ENCODE measurements at places on chromosomes 12 and 14.

DNA sequence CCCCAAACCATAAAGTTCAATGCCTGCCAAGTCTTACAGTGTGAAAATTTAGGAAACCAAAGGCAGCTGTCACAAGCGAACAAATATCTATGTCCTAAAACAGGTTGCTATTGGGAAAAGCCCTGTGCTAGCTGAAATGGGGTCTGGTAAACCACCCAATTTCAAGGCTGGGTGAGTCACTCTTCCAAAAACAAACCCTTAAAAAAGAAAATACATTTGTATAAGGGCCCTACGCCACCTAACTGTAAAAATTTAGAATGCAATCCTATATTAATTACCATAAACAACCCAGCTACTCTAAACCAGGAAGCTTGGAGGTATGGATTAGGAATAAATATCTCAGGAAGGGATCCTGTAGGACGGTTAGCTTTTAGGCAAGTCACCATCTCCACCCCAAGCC lies 32.1 kb downstream of the PRMT8 start:
- DNase-seq = no peak

GRCh38 chr12:53986686-53987483 lies 1.9 kb downstream of the HOXC10 start:
- DNase-seq = no peak

- DNase-seq = peak; percentile 50
Measured at GRCh38 chr14:68791902-68792677, 777 bp downstream of the ZFP36L1 start.

DNA sequence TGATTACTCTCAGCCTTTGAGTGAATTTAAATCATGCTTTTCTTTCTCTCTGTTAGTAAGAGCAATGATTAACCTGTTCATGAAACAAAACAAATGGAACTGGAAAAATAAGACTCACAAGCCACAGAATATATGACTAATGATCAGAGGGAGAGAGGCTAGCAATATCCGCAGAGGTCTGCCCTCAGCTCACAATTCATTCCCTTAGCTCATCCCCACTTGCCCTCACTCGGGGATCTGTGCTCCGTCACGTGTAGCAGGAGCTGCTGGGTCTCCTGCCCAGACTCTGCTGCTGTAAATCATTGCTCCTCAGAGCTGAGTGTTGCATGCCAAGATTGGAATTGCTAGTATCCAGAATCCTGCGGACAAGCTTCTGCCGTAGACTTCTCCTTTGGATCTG lies 53.1 kb upstream of the GNG2 start:
- no peak for DNase-seq

DNA sequence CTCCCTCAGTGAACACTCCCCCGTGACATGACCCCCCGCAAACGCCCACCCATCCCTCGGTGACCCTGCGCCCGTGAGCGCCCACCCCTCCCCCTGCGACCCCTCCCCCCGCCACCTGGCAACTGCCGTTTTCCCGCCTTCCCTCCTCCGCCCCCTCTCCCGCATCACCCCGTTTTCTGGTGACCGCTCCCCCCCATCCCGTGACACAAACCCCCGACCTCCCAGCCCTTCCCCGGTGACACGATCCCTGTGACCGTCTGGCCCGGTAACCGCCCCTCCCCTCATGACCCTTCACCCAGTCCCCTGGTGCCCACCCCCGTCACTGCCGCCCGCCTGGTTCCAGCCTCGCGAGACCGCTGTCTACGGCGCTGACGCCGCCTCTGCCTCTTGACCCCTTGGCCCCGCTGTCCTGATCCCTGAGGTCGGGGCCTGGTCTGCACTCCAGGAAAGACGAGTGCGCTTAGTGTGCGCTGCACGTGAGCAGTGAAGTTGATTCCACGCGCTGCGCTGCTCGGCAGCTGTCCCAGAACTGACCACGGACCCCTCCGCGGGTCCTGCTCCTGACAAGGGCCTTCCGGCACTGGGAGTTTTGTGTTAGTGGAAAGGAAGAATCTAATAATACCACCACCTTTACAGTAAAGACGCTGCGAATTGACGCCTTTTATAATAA lies 59.4 kb downstream of the DDX51 start:
- DNase-seq = peak; percentile 43

DNA sequence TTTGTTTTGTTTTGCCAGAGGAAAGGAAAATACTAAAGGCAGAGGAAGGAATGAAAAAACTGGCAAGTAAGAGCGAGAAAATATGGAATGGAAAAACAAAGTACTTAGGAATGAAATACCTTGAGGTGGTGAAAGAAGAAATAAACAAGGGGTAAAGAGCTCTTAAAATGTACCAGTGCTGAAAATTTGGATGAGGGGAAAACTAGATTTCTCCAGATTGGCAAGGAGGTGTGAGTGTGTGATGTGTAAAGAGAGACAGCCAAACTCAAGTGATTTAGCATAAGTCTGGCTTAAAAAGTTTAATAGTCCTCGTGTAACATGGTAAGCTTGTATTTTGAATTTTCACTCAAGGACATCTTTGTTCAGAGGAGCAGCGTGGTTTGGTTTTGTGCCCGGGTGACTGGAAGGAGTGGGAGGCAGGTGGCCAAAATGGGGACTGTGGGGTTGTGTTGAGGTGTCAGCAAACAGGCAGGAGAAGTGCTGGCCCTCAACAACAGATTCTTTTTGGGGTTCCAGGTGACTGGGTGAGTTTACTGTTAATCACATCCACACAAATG lies 102.7 kb downstream of the DACT1 start:
- DNase-seq = no peak

GRCh38 chr14:23544511-23545447 lies 6.8 kb downstream of the ZFHX2 start:
- no peak for DNase-seq

- no peak for DNase-seq
Measured at GRCh38 chr14:76950055-76951020, 78.2 kb downstream of the IRF2BPL start.

- no peak for DNase-seq
Measured at GRCh38 chr12:99875081-99875480, 109.7 kb downstream of the ANKS1B start.

GRCh38 chr14:89182326-89182725 lies 234.7 kb downstream of the FOXN3 start:
- no peak for DNase-seq

GRCh38 chr14:76654573-76655108 lies 106.6 kb upstream of the VASH1 start:
- no peak for DNase-seq

- no peak for DNase-seq
Measured at GRCh38 chr12:96471368-96472050, 17.9 kb upstream of the CFAP54 start.

GRCh38 chr12:30400349-30400748 lies 295.3 kb downstream of the IPO8 start:
- DNase-seq = no peak

GRCh38 chr12:87376722-87377121 lies 652.5 kb downstream of the C12orf50 start:
- no peak for DNase-seq

GRCh38 chr14:32367516-32367915 lies 38.4 kb downstream of the AKAP6 start:
- no peak for DNase-seq

- no peak for DNase-seq
Measured at GRCh38 chr12:69886109-69886508, 61.1 kb downstream of the MYRFL start.

DNA sequence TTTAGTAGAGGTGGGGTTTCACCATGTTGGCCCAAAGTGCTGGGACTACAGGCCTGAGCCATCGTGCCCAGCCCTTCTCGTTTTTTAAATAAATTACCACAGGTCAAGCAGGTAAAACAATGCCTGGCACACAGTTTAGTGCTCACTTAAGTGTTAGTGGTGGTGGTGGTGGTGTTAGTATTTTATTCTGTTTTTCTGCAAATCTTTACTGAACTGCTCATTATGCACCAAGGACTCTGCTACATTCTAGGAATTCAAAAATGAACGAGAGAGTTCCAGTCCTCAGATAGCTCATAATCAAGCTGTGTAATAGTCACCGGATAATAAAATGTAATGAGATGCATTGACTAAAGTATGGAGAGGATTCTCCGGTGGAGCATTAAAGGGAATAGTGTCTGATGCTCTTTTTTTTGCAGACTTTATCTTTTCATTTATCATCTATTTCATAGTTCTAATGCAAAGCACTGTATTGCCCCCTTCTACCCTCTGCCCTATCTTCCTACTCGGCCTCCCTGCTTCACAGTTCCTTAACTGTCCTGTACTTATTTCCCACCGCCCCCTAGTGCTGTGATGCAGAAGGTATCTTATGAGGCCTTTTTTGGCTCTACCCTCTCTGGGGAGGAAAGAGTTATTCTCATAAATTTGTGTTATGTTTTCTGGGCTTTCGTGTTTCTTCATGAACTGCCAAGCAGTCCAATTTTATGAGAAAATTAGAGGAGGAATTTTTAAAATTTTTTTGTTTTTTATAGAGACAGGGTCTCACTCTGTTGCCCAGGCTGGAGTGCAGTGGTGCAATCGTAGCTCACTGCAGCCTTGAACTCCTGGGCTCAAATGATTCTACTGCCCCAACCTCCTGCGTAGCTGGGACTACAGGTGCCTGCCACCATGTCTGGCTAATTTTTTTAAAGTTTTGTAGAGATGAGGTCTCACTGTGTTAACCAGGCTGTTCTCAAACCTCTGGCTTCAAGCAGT lies 1.0 kb downstream of the ITFG2 start:
- DNase-seq = peak; percentile 20

Measured in CD8-positive, alpha-beta T cell (primary cell).